Stimulated activated CD8-positive, alpha-beta memory T cell treated with anti-CD3 and anti-CD28 coated beads, Interleukin-15, amount 100 ng/mL, for 1 hour (primary cell): ENCODE measurements at places on chromosomes 12 and 14.

DNA sequence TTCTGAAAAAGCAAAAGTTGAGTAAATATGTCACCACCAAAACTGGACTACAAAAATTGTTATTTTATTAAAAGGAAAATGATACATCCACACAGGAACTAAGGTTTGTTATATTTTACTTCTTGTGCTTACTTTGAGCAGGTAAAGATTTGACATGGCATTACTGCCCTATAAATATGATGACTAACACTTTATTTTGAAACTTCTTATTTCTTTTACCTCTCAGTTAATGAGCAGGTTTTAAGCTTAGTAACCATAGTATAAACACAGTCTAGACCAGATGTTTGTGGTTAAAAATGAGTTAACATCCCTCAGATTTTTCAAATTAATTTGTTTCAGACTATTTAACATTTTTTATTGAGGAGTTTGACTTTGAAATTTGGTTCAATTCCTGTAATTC is 862.5 kb upstream of the USP15 start:
- DNase-seq = no peak

- no peak for DNase-seq
Observed at GRCh38 chr12:129701631-129702101, 202.2 kb downstream of the TMEM132D start.

GRCh38 chr12:111616177-111616623 is 17.1 kb upstream of the ATXN2 start:
- no peak for DNase-seq

- no peak for DNase-seq
Observed at GRCh38 chr14:84361476-84361875, 1168.5 kb upstream of the FLRT2 start.

DNA sequence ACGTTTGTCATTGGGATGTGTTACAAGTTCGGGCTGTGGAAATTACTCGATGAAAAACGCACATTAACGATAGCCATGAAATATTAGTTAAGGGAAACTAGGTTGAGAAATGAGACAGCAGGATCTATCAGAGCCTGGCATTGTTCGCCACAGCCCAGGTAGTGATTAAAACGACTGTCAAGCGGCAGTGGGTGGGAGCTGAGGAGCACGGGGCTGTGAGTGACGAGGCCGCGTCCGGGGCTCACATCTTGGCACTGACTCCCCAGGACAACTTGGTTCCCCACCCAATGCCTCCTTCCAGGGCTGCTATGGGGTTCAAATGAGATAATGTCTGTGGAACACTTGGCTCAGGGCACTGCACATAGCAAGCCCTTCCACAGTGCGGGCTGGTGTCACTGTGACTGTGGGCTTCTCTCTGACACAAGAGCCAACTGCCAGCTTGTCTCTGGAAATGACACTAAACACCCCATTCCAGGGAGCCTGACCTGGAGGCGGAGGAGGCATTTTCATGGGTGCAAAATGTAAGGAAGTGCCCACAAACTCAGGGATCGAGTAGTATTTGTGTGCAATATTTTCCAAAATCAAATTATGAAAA is 19.3 kb downstream of the MMAB start:
- no peak for DNase-seq

GRCh38 chr12:82942521-82942920 is 255.8 kb downstream of the TMTC2 start:
- DNase-seq = no peak

- no peak for DNase-seq
Observed at GRCh38 chr12:18262514-18262913, 1.2 kb downstream of the PIK3C2G start.

GRCh38 chr14:37046815-37047214 is 125.6 kb downstream of the SLC25A21 start:
- no peak for DNase-seq

DNA sequence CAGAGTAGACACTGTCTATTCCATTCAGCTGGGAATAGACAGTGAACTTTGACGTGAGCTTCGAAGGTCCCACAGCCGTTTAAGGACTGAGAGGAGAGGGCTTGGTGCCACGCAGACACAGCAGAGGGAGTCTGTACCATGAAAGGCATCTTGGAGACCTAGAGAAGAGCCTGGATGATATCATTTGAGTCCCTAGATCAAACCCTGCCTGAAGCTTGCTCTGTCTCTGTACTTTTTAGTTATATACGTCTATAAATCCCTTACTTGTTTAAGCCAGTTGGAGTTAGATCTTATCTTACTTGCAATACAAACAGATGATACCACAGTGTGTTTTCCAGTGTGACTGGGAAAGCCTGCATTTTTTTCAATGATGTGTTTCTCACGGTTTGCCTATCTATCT is 128.9 kb upstream of the RTL1 start:
- no peak for DNase-seq

GRCh38 chr12:62434494-62435302 is 31.9 kb upstream of the MON2 start:
- DNase-seq = no peak

GRCh38 chr12:131895640-131896079 is 1.2 kb downstream of the ULK1 start:
- no peak for DNase-seq

- DNase-seq = no peak
Observed at GRCh38 chr12:51913071-51914033, 6.0 kb downstream of the ACVRL1 start.
